Stimulated activated CD4-positive, alpha-beta T cell treated with anti-CD3 and anti-CD28 coated beads, Interleukin-4, amount 100 ng/mL, for 1 hour (primary cell): ENCODE measurements at places on chromosomes 5 and 9.

DNA sequence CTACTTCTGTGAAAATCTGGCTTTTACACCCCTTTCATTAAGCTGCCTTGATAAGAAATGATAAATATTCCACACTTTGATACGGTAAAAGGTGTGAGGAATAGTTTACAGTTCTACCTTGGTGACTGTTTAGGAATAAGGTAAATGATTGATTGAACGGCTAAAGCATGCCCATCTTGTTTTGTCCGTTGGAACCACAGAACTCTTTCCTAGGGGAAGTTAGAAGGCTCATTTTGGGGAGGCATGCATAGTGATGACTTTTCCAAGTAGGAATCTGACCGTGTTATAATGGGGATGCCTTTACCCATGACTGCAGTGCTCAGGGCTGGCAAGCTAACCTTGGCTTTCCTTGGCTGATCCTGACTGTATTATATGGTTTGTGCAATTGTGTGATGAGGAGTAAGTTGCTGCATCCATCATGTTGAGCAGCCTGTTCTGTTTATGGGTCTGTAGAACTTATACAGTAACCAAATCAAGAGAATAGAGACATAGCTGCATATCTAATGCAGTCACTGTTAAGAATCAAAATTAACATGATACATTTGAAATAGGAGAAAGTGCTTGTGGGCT is 24.5 kb downstream of the PCSK5 start:
- no peak for DNase-seq

GRCh38 chr9:78213712-78214111 is 22.2 kb upstream of the CEP78 start:
- DNase-seq = no peak

GRCh38 chr9:121210536-121210935 is 8.9 kb upstream of the RAB14 start:
- no peak for DNase-seq

GRCh38 chr5:97019435-97020117 is 83.7 kb downstream of the LNPEP start:
- no peak for DNase-seq

GRCh38 chr9:29069376-29069775 is 1496.1 kb upstream of the C9orf72 start:
- no peak for DNase-seq

DNA sequence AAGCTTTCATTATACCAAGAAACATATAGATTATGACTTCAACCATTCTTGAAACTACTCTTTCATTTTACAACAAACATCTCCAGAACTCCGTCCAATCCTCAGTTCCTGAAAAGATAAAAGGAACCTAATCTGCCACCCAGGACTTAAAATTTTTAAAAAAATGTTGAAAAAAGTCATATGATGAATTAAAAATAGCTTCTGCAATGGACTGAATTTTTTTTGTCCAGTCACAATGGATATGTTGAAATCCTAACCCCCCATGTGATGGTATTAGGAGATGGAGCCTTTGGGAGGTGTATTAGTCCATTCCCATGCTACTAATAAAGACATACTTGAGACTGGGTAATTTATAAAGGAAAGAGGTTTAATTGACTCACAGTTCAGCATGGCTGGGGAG is 2.7 kb upstream of the ALDH1A1 start:
- no peak for DNase-seq

DNA sequence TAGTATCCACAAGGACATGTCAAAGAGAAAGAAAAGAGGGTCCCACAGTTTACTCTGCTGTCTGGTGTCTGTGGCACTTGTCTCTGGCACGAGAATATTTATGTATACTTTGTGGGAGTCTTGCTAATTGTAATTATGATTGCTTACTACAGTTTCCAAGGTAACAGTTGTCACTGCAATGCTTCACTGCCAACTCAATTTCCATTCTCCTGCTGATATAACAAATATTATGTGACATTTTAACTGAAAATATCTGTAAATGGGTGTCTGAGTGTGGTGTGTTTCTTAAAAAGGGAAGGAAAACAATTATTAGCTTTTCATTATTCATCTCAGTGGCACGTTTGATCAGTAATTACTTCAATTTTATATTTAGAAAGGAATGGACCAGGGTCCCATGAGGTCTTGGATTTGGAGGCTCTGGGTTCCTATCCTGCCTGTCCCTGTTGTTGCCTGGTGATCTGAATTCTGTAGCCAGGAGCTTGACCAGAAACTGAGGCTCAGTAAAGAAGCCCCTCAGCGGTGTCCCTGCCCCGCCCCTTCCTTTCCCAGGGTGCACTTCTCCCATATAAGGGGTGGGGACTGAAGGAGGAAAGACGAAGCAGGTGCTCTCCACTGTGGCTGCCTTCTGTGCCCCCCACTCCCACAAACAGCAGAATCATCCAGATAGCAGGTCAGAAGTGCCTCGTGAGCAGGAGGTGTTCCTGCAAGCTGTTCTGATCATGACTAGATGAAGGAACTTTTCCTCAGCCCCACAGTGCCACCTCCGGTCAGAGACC is 137.3 kb upstream of the KIF2A start:
- DNase-seq = no peak

DNA sequence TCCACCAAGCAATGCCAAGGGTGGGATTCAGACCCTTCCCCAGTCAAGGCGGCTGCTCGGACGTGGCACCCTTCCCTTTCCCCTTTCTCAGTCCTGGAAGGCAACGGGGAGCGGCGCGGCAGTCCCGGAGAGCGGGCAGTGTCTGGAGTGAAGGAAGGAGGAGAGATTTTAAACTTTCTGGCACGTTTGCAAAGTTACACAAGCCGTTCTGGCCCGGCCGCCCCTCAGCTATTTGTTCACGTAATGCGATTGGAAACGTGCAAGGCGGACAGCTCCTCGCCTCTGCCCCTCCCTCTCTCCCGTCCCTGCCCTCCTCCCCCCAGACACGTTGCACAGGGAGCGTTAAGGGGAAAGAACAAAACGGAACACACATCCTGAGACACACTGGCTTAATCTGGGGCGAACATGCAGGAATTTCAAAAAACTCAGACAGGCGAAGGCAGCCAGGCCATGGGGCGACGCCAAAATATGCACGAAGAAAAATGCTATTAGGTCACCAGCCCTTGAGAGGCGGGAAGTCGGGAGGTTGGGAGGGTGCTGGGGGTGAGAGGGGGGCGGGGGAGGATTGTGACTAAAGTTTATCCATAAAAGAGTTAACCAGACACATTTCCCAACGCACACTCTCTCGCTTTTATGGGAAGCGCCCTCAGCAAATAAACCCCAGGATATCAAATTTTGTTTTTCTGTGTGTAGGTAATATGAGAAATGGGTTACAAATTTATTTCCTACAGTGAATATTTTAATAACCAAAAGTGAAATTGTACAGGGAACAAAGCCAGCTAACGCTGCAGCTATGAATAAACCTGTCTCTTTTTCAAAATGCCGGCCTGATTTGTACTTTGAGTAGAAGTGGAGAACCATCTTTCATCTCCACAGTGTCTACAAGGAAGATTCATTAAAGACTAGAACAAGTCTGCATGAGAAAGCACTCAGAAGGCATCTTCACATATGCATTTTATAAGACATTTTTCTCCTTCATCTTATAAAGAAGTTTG is at the start of gene LOX:
Gene LOX, minus strand, starts transcription at position 144 of the 995 bp plus-strand sequence. CDS start 274 bp downstream, outside the sequence.
- no peak for DNase-seq

DNA sequence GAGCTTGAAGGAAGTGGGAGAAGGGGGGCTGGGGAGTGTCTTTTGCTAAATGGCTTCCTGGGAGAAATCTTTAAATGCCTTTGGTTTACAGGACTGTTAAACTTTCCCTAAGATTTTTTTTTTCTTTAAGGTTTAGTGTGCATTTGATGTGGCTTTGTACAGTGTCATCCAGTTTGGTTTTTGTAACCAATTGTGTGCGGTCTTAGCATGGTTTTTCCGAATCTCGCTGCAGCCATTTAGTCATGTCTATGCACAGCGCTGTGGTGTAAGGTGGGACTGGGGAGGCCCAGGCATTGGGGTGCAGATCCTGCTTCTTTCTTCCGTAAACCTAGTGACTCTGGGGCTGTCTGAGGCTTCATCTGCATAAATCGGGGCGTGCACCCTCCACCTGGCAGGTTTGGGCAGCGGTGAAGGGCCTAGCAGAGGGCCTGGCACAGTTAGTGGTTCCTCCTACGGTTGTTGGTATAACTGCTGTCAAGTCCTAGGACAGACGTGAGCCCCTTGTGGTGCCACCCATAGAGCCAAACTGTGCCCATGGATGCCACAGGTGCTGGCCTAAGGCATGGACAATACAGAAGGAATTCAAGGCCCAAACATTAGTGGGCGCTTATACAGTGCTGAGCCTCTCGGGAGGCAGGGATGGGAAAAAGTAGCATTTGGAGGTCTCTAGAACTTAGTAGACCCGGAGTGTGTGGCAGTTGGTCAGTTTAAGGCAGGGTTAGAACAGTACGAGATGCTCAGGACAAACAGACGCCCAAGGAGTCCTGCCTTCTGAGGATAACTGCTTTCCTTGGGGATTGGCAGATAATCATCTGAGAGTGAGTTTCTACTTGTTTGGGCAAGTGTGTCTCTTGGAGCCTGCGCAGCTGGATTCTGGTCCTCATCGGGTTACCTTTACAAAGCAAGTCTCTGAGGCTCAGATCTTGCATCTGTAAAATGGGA is 1.5 kb downstream of the PRRC2B start:
- peak; percentile 62 for DNase-seq

GRCh38 chr5:154422298-154422697 is 23.5 kb upstream of the SAP30L start:
- DNase-seq = no peak

GRCh38 chr5:10576121-10576789 is 12.4 kb downstream of the ANKRD33B start:
- DNase-seq = no peak

DNA sequence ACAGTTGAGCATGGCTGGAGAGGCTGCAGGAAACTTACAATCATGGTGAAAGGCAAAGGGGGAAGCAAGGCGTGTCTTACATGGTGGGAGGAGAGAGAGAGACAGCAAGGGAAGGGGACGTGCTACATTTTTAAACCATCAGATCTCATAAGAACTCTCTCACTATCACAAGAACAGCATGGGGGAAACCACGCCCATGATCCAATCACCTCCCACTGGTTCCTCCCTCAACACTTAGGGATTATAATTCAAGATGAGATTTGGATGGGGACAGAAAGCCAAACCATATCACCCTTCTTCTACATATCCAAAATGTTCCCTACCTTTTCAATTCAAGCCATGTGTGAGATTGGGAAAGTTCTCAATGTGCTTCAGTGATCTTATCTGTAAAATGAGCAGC is 22.9 kb upstream of the GLRX start:
- DNase-seq = no peak

DNA sequence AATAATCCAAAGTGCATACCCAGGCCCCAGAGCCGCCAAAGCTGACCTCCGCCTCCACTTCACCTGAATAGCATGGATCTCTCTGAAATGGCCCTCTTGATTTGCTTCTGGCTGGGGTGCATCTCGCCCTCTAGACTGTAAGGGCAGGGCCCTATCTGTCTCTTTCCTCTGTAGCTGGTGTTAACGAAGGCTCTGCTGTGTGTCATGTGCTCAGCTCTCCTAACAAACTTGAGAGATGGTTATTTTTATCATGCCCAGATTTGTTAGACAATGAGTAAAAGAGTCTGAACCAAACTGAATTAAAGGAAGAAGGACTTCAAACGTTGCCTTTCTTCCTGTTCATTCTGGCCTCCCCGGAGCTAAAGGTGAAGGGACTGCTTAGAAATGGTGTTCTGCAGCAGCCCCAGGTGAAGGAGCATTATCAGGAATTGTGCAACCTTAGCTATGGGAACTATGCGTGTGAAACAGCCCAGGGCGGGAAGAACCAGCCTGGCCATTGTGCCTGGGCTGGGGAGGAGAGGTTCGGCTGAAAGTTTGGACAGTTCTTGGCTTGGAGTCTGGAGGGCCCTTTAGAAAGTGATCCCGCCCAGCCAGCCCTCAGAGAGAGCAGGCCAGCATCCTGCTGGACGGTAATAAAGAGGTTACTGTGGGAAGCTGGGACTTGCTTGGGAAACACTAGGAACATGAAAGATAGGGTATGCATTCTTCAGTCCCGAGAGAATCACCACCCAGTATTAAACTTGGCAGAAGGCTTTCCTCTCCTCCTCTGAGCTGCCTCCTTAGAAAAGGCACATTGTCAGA is 73.5 kb downstream of the WWC1 start:
- no peak for DNase-seq

GRCh38 chr9:69097923-69098593 is 62.5 kb downstream of the FXN start:
- no peak for DNase-seq

DNA sequence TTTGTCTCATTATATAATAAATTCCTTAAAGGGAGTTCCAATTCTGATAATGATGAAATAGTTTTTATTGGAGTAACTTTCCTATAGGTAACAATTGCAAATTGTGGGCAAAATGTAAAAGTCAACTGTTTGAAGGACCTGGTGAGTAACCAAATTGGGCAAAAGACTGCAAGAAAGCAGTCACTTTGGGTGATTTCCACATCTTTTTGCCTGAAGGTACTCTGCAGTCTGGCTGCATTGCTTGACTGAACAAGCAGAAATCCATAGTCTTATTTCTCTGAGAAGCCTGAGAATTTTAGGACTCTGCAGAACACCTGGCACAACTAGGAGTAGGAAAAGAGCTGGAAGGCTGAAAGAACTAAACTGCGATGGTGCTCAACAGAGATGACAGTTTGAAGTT is 114.9 kb downstream of the HOMER1 start:
- no peak for DNase-seq

GRCh38 chr9:135530146-135530545 is 8.9 kb downstream of the LCN1 start:
- DNase-seq = no peak

DNA sequence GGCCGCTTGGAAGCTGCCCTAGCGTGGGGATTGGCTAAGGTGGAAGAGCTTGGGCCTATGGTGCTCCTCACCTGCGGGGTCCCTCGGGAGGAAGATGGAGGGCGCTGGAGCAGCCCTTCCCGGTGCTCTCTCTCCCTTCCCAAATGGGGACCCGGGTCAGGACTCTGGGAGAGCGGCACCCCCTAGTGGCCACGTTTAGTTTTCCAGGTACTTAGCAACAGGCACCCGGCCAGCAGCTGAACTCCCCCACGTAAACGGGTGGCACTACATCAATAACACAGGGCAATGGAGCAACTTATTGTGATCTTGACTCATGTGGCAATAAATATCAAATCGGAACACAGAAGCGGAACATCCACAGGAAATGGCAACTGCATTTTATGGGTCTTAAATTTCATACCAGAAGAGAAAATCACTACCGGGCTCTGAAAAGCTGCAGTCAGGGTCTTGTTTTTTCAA is 316.6 kb downstream of the AGTPBP1 start:
- peak; percentile 16 for DNase-seq

DNA sequence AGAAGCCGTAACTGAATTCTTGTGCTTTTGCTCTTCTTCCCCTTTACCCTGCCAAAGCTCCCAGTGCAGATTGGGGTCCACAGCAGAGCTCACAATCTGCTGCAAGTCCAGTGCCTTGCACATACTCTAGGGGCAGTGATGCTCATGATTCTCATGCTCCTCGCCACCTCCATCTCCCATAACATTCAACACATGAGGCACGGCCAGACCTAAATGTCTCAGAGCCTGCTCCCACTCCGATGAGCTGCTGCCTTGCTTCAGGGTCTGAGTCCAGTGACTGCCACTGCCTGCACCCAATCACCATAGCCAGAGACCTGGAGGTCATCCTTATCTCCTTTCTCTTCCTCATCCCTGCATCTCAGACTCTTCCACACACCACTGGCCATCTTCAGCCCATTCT is 10.5 kb downstream of the CSF1R start:
- DNase-seq = no peak
